Lung microvascular endothelial cell (primary cell): ENCODE measurements at places on chromosomes 16 and 17.

GRCh38 chr17:9414471-9414870, 161.1 kb downstream of the STX8 start:
- no peak for DNase-seq

DNA sequence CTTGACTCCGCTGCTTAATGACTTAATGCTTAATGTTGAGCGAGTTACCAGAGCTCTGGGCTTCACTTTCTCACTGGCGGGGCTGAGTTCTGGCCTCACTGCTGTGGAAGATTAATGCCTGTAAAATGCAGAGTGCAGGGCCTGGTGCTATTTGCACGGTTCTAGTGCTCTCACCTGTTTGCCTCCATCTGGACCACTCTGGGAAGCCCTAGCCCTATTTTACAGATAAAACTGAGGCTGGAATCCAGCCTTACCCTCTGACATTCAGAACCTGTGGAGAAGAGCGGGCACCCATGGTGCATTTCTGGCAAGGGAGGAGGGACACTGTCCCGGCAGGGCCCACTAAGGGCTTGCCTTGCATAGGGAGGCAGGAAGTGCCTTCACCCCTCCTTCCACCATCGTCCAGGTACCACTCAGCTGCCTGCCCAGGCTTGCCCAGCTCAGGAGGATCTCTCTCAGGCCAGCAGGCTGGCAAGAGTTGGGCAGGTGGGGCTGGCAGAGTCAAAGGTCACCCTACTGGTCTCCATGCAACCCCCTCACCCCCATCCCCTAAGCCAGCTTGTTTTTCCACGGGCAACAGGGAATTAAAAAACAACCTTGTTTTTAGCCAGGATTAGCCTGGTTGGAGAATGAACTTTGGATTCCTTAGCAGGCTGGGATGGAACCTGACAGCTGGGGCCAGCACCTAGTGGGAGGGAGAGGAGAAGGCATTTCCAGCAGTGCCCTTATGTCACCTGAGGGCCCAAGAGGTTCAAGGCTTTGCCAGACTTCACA, 4.1 kb upstream of the UBALD1 start:
- DNase-seq, result no peak

DNA sequence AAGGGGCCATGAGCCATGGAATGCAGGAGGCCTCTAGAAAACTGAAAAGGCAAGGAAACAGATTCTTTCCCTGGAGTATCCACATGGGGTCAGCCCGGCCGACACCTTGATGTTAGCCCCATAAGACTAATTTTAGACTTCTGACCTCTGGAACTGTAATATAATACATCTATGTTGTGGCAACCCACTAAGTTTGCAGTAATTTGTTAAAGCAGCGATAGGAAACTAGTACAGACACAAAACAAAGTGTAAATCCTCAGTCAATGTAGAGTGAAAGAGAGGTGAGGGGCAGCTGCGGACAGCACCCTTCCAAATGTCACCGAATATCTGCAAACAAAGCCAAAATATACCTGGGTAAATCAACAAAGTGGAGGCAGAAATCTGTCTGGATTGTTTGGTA, 7.2 kb upstream of the SIAH1 start:
- DNase-seq, result no peak

DNA sequence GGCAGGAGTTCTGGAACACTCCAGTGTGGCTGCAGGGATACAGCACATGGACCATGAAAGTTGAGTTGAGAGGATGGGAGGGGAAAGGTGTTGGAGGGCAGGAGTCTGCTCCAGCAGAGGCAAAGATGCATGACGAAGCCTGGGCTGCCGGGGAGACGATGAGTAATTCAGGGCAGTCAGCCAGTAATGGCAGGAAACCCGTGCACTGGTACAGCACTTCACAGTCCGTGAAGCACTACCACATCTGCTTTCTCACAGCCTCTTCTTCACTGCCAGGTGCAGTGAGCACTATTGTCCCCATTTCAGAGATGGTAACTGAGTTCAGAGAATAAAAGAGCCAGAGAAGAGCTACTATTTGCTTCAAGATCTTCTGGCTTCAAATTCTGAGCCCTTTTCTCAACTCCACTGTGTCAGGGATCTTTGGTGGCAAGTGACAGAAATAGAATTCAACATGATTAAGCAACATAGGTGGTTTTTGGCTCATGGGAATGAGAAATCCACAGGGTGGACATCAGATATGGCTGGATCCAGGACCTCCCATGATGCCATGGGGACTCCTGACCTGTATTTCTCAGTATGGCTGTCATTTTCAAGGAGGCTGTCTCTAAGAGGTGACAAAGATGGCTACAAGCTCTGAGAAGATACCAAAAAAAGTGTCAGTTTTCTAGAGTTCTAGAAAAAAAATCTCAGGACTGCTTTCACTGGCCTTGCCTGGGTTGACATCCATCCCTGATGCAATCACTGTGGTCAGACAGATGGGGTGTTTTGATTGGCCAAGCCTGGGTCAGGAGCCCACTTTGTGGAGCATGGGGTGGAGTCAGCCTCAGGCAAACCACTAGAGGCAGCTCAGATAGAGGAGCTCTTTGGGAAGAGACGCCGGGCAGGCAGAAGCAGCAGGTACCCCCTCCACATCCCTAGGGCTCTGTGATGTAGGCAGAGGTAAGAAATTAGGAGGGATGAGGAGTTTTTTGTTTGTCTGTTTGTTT, 24.7 kb downstream of the IL21R start:
- peak; percentile 29 for DNase-seq

DNA sequence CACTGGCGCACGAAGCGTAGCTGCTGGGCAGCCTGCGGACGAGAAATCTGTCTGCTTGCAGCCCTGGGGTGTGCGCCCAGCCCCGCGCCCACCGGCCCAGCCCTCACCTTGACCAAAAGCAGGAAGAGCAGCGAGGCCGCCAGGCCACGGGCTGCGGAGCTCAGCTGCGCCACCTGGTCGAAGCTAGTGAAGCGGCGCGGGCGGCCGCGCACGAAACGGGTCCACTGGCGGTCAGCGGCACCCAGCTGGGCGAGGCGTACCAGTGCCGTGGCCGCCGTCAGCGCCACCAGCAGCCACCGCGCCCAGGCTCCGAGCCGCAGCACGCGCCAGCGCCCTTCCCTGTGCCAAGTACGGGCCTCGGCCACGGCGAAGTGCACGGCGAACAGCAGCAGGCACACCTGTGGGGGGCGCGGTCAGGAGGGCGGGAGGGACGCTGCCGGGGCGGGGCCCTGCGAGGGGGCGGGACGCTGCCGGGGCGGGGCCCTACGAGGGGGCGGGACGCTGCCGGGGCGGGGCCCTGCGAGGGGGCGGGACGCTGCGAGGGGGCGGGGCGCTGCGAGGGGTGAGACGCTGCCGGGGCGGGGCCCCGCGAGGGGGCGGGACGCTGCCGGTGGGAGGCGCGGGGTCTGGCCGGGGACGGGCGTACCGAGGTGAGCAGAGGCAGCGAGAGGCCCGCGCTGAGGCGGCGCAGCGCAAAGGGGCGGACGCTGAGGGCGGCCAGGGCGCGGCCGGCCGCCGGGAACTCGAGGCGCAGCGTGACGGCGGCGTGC, 43.2 kb downstream of the TSC2 start:
- peak; percentile 94 for DNase-seq
